GM04503 (cell line): ENCODE measurements at places on chromosomes 4 and X.

GRCh38 chrX:154827194-154828015 lies 7.1 kb downstream of the SMIM9 start:
- DNase-seq, result no peak

DNA sequence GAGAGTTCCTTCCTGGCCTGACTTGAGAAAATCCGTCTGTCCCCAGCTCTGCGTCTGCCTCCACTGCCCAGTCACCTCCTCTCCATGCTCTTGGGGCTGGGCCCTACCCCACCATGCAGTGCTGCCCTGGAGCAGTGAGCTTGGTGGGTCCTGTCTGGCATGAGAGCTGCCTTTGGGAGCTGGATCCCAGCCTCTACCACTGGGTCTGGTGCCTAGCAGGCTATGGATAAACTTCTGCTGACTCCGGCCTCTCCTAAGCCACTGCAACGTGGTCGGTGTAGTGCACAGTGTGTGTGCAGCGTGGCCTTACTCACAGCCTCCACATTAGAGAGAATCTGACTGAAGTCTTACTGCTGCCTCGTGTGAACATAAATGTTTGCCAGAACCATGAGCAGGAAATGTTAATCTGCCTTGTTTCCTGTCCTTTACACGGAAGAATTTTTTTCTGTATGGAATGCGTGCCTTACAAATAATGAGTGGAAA lies 47.6 kb downstream of the HTT start:
- peak; percentile 59 for DNase-seq

GRCh38 chrX:130645955-130646583 lies 244.3 kb downstream of the RBMX2 start:
- no peak for DNase-seq

GRCh38 chrX:39528161-39528916 lies 569.4 kb downstream of the BCOR start:
- DNase-seq, result no peak

- no peak for DNase-seq
Observed at GRCh38 chrX:137427816-137428215, 138.1 kb upstream of the ZIC3 start.

DNA sequence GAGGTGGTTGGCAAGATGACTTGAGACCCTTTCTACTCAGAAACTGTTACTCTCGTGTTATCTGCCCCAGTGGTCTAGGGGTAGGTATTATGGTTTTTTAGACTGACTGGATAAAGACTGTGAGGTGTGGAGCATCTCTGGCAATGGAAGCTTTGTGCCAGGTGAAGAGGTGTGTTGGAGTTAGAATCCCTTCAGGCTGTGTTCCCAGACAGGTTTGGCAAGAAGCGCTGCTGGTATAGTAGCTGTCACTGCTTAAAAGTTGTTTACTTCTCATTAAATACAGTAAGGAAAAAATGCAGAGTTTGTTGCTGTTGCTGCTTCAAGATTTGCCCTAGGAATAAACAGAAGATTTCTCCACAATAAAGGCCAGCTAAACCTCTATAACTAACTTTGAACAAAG lies 35.3 kb downstream of the AREG start:
- no peak for DNase-seq

DNA sequence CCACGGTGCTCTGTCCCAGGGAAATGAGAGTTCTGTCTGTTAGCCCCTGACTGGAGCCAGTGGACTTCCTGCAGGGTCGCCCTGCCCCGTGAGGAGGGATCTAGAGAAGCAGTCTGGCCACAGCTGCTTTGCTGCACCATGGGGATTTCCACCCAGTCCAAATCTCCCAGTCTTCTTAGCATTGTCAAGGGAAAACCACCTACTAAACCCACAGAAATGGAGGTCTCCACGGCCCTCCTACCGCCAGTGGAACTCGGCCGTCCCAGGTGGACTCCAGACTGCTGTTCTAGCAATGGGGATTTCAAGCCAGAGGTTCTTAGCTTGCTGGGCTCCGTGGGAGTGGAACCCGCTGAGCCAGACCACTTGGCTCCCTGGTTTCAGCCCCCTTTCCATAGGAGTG lies 133.3 kb upstream of the PCDH7 start:
- DNase-seq, result no peak

DNA sequence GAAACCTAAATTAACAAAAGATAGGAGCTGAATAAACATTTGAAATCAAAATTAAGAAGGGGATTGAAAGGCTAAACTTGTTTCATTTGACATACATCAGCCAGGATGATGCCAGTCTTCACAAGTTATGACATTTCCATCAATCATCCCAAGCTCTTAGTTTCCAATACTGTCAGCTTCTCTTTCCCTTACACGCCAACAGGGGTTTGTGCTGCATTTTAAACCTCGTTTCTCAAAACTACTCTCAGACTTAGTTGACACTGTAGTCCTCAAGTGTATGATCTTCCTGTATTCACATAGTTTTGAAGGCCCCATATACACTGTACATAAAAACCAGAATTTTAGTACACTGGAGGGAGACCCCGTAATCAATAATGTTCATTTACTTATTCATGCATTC lies 840 bp upstream of the P2RY10 start:
- no peak for DNase-seq

DNA sequence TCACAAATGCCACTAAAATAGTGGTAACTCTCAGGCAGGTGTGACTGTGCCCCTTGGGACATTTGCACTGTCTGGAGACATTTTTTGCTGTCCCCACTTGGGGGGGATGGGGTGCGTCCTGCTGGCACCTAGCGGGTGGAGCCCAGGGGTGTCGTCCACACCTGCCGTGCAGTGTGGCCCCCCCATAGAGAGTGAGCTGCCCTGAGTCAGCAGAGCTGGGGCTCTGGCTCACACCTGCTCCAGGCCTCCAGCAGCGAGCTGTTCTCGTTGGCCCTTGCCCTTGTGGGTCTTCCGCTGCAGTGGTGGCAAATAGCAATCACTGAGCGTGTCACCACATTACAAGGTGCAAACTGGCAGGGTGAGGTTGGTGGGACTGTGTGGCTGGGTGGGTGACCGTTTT lies 64.6 kb downstream of the CLDN34 start:
- DNase-seq, result no peak

GRCh38 chr4:81523672-81524327 lies 52.1 kb upstream of the RASGEF1B start:
- DNase-seq, result no peak

DNA sequence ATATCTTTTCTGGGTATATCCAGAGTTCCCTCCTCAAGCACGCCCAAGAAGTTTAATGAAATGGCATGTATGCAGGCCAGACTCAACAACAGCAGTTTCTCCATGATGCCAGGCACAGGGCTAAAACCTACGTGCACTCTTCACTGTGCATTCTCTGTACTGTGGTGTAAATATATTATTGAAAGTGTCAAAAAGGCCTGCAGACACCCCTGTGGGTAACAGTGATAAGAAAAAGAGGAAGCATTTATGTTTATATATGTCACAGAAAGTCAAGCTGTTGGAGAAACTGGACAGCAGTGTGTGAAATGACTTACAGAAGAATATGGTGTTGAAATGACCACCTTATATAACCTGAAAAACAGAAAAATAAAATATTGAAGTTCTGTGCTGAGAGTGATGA lies 29.6 kb upstream of the DCAF8L1 start:
- no peak for DNase-seq

DNA sequence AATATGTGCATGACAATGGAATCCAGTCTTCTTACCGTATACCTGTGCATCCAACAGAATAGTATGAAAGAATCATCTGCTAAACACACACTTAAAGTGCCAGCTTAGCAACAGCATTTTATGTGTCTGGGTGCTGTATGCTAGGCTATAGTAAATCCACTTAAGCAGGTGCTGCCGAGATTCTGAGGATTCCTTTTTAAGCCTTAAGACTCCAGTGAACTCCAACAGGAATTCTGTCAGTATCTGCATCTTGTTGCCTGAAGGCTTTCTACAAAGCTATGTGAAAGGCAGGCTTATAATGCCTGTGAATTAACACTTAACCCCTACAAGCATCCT lies 1076.4 kb upstream of the PABPC4L start:
- no peak for DNase-seq

DNA sequence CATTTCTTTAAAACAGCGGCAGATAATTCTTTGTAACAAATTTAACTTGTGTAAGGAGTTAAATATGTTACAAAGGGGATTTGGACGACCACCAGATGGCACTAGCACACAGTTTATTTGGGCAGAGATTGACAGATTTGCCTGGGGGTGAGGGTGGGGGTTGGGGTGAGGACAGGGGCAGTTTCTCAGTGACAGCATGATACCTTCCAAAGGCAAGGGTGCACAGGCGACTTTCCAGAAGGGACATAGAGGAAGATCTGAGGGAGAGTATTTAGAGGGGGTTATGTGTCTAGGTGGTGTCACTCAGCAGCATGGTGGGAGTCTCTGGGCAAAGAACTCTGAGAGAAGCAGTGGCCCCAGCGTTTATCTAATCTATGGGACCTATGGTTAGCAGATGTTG lies 9.6 kb upstream of the TMA16 start:
- DNase-seq, result no peak

DNA sequence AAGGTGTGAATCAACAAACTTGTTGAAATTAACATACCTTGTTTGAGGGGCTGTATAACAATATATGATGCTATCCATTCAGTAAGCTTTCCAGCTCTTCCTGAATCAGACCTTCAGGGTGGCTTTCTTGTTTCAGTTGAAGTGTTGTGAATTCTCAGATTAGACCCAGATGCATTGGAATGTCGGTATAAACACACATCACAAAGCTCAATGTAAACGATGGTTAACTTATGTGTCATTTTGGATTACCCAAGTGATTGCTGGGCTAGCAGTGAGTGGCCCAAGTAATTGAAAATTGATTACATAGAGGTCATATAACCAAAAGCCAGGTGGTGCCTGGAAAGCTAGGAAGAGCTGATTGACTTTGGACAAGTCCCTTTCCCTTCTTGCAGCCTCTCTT lies 115.0 kb downstream of the SHROOM4 start:
- DNase-seq, result no peak
